ENCODE measurements at places on chromosomes 2 and 18.

DNA sequence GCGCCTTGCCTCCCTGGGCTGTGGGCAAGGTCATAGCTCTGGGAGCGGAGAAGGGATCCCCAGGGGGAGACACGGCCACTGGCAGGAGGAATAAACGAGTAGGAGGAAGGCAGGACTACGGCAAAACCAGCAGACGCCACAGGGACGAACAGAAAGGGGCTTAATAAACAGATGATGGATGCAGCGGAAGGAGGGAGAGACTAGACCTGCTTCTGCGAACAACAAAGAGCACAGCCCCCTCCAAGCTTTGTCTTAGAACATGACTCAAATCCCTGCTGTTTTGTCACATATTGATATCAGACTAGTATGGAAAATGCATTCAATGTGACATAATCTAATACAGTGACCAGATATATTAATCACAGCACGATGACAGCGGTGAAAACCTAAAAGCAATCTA is 155.9 kb upstream of the TPO start:
- DNase-seq: no peak

- DNase-seq: peak; percentile 51
These were observed 691.0 kb downstream of the ZEB2 start for GRCh38 chr2:143828763-143829537.

DNA sequence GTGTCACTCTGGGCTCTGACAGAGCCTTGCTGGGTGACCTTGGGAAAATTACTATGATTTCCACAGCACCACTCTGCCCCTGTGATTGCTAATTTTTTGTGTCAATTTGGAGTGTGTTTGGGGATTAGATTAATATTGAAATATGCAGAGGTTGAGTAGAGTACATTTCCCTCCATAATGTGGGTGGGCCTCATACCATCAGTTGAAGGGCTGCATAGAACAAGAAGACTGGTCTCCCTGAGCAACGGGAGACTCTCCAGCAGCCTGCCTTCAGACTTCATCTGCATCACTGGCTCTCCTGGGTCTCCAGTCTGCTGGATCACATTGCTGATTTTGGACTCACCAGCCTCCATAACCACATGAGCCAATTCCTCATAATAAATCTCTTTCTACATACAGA is 313.7 kb downstream of the TNS1 start:
- DNase-seq: no peak

GRCh38 chr2:96157649-96158553 is 12.7 kb upstream of the DUSP2 start:
- no peak for DNase-seq

DNA sequence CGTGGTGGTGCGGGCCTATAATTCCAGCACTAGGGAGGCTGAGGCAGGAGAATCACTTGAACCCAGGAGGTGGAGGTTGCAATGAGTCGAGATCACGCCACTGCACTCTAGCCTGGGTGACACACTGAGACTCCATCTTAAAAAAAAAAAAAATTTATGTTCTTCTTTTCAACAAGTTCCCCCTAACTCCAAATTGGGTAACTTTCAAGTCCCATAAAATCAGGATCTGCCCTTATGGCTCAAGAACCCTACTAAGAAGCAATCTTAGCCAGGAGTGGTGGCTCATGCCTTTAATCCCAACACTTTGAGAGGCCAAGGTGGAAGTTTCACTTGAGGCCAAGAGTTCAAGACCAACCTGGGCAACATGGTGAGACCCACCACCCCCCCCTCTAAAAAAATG is 30.3 kb upstream of the TLK1 start:
- DNase-seq: no peak

GRCh38 chr2:3779496-3780049 is 76.2 kb downstream of the DCDC2C start:
- DNase-seq: no peak

Measured in NCI-H446 treated with DMSO at 0.1 percent for 48 hours (cell line).